NCI-H146 (cell line): ENCODE measurements at places on chromosomes 5 and 9.

- no peak for DNase-seq
These were observed 75.3 kb downstream of the ARHGAP26 start for GRCh38 chr5:142845402-142845921.

- no peak for DNase-seq
These were observed 60.7 kb downstream of the ROR2 start for GRCh38 chr9:91889161-91889911.

- DNase-seq = no peak
These were observed 532.4 kb downstream of the CCDC171 start for GRCh38 chr9:16085167-16085726.

DNA sequence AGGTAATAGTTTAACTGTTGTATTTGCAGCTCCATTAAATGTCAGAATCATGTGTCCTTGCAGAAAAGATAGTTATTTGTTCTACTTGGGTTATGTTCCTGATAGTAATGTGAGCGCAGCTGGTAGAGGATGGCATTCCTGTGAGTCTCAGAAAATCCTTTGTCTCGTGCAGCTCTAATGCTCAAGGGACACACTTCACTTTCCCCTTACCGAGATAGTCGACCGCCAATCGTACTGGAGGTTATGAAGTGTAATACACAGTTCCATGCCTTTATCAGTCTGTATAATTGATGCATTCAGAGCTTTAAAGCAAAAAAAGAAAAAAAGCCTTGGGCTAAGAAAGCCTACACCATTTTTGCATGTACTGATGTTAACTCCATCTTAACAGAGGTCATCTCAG, 60.2 kb upstream of the SRP19 start:
- no peak for DNase-seq

- DNase-seq = no peak
These were observed 511 bp upstream of the WDR41 start for GRCh38 chr5:77492653-77493000.

DNA sequence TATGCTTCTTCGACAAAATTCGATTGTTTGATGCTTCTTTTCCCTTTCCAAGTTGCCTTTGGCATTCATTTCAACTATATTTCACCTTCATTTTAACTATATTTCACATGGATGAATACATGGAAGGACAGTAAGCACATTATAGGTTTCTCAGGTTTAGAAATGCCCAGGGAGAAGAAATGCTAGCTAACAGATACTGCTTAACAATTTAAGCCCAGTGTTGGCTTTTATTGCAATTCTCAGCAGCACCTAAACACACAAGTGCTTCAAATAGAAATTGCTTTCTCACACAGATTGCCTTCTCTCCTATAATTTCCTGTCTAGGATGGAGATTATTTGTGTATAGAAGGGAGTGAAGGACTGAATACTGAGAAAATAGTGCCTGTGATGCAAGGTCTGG, 30.2 kb upstream of the SMC5 start:
- DNase-seq = no peak

- DNase-seq = no peak
These were observed 63.0 kb downstream of the LPAR1 start for GRCh38 chr9:110975278-110975677.

- DNase-seq = no peak
These were observed 101.4 kb downstream of the ATG10 start for GRCh38 chr5:82073179-82073578.

DNA sequence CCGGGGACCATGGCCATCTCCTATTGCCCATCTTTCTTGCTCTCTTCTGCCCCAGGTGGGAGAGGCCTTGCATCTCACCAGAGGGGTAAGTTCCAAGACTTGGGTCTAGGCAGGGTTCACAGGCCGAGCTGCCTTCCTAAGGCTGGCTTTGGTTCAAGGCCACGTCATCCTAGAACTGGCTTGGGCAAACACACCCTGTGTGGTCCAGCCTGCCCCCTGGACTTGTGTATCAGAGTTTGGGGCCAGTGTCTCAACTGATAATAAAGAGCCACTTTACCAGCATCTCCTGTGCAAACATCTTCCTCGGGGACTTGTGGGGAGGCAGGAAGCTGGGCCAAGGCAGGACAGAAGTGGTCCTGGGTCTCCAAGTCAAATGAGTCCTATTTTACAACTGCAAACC, 17.8 kb downstream of the BOD1 start:
- DNase-seq = no peak
